ENCODE measurements at places on chromosomes 1 and 21.

GRCh38 chr1:54577612-54578011 lies 29.6 kb downstream of the ACOT11 start:
- DNase-seq = no peak

- DNase-seq = no peak
These were observed 11.0 kb downstream of the MEGF6 start for GRCh38 chr1:3600354-3600753.

GRCh38 chr1:16938351-16939321 lies 16.9 kb downstream of the CROCC start:
- no peak for DNase-seq

DNA sequence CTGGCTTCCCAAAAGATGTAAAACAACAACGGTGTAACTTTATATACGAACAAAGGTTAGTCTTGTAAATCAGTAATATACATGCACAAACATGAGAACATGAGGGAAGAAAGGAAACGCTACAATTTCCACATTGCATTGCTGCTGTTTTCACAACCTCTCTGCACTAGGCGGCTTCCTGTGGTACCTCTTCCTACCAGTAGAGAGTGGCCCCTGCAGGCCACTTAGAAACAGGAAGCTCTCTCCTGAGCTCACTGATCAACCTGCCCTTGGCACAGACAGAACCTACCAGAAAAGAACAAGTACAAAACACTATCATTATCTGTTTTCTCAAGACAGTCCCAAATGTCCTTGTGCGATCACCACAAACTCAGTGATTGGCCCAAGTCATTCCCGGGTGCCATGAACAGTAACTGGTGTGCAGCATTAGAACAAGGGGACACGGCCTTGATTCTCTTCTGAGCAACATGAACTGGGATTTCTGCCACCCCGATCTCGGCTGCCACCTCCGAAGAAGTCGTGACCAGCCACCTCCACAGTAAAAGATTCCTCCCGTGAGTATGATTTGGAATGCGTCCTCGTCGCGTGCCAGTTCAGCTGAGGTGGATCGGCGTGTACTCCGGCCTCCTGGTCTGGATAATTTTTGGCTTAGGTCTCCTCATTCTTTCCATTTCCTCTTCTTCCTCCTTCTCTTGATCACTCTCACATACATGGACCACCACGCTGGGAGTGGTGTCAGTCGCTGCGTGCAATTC lies 5.7 kb upstream of the KCNE1 start:
- no peak for DNase-seq

DNA sequence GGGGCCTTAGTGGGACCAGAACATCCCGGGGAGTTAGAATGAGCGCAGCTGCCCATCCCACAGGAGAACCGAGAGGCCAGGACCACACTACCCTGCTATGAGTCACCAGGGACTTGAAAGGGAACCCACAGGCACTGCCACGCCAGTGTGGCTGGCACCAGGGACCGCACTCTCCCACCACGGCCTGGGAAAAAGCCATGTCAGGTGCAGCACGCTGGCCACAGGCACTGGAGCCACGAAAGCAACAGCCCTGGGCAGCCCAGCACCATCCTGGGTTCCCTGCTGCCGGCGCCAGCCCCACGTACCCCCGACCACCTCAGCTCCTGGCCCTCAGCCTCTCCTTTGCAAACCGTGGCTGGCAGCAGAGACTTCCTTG lies 14.1 kb upstream of the TMEM240 start:
- no peak for DNase-seq

GRCh38 chr1:220748089-220748934 lies at the start of gene MTARC2:
MTARC2 (plus strand) TSS chr1:220748322; CDS start chr1:220748532, 210 bp downstream.
- peak; percentile 45 for DNase-seq

- DNase-seq = no peak
These were observed 270.3 kb downstream of the RWDD3 start for GRCh38 chr1:95504321-95504720.

- DNase-seq = peak; percentile 77
These were observed at the start of gene PITHD1 for GRCh38 chr1:23777979-23778814. PITHD1 (plus strand) TSS chr1:23778418; CDS start chr1:23778516, 98 bp downstream.

DNA sequence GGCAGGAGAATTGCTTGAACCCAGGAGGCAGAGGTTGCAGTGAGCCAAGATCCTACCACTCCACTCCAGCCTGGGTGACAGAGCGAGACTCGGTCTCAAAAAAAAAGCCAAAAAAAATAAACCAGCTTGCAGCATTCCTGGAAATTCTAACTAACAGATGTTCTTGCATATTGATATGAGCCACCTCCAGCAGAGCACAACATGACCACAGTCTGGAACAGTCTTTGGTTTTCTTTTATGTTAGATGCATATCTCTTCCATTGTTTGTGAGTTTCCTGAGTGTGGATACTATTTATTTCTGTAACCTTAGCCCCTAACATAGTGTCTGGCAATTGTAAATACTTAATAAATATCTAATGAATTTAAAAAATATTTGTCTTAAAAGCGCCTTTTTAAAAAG lies 23.9 kb downstream of the IFNAR1 start:
- no peak for DNase-seq

GRCh38 chr1:79151006-79151796 lies 144.7 kb upstream of the ADGRL4 start:
- DNase-seq = no peak

DNA sequence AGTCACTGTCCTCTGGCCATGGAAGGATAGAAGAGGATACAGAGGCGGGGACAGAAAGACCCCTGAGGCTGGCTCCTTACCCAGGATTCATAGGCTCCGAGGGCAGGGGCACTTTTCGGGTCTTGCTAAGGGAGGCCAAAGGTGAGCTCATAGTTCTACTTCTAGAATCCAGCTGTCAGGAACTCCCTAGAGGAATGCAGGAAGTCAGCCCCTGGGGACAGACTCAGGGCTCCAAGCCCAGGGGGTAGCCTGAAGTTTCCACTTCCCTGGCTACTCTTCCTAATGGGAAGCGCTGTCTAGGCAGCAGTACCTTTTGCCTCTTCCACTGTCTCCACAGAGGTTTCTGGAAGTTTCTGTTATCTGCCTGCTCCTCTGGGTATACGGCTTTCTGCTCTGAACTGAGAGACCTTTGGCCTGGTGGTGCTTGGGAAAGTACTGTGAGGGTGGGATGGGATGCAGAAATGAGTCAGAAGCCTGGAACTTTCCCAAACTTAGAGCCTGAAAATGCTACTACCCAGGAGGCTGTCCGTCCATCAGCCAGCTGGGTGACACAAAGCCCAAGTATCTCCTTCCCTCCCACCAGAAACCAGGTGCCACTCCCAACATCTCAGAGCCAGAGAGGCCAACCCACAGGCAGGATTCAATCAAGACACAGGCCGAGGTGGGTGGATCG lies 3.6 kb downstream of the UBXN11 start:
- DNase-seq = peak; percentile 87

DNA sequence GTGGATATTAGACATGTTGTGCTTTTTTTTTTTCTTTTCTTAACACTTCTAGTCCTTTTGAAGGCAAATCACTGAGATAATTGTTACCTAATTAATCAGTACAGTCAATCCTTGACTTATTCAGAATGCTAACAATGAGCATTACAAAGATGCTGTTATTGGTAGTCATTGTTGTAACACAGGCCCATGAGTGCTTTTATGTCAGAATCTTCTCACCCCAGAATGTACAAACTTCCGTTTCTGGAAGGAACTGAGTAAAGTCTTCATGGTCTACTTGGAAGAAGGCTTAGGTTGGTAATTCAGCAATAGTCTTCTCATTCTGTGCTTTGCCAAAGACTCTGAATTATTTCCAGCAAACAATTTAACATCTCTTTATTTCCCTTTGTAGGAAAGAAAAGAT lies 3.1 kb downstream of the KCNK1 start:
- no peak for DNase-seq
